ENCODE measurements at places on chromosomes 12 and 14. TPM values are rescaled to one million over a fixed set of nuclear protein-coding genes. Genes with fewer than 3 reads are reported as not detected.

Gene BCL2L14
- total RNA-seq = not detected

Gene LRP6
- 14.4 TPM for total RNA-seq

Gene KITLG
- 16.7 TPM for total RNA-seq

DNA sequence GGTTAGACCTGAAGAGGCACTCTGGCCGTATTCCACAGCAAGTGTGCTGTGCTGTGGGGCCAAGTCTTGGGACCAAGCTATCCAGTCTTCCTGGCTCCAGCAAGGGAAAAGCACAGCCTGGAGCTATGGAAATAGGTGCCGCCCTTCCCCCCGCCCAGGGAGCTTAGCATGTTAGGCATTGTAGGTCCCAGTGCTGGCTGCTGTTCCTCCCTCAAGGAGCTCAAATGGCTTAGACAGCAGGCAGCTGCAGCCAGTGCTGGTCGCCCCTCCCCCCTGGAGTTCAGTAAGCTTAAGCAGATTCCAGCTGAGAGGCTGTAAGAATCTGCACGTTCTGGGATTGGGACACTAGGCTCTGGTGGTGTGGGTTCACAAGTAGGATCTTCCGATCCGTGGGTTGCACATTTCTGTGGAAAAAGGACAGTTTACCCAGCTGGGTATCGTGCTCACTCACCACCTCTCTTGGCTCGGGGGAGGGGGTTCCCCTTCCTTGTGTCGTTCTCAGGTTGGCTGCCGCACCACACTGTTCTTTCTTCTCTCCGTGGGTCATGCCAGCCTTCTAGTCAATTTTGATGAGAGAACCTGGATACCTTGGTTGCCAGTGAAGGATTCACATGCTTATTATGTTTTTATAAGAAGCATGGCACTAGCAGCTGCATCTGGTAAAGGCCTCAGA, 127.3 kb downstream of the CNTN1 start:
- DNase-seq = no peak

Gene ZNF26
- 6.8 TPM for total RNA-seq

GRCh38 chr12:51127050-51127729, 43.8 kb upstream of the CSRNP2 start:
- peak; percentile 63 for DNase-seq

- DNase-seq = no peak
Observed at GRCh38 chr12:122076743-122077495, 1.6 kb upstream of the MLXIP start.

- DNase-seq = peak; percentile 51
Observed at GRCh38 chr12:26831951-26832821, 808 bp downstream of the ITPR2 start.

Gene KRT2
- total RNA-seq = not detected

- no peak for DNase-seq
Observed at GRCh38 chr12:119069147-119069642, 87.9 kb downstream of the SRRM4 start.

Measured in foreskin keratinocyte (primary cell).